ENCODE measurements at places on chromosomes 3 and 15.

DNA sequence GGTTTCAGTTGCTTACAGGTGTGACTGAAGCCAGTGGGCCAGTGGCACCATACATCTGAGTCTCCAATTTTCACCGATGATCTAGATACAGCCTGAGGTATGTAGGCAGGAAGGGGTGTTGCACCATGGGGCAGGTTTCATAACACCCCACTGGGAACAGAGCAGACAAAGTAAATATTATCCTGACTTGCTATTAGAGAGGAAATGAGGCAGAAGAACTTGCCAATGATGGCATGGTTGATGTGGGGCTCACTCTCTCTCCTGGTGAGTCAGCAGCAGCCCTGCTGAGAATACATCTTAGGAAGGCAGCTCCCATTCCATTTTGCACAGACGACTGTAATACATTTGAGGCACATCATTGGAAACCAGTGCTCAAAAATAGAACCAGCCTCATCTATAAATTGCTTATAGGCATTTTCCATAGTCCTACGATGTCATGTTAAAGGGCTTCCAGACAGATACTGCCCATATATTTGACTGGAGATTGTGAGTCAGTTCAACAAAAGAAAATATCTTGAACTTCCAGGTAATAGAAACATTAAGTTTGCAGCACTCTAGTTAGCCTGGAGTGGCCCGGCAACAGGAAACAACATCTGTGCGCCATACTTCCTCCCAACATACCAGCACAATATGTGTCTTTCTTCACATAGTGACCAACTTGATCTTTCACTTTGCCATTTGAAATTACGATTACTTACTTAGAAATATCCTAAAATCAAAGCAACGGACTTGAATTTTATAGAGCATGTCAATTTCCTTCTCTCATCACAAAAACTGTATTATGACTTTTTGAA, 175.5 kb downstream of the NECTIN3 start:
- peak; percentile 64 for DNase-seq

- no peak for DNase-seq
These were observed 8.7 kb downstream of the U2SURP start for GRCh38 chr3:143010024-143010423.

DNA sequence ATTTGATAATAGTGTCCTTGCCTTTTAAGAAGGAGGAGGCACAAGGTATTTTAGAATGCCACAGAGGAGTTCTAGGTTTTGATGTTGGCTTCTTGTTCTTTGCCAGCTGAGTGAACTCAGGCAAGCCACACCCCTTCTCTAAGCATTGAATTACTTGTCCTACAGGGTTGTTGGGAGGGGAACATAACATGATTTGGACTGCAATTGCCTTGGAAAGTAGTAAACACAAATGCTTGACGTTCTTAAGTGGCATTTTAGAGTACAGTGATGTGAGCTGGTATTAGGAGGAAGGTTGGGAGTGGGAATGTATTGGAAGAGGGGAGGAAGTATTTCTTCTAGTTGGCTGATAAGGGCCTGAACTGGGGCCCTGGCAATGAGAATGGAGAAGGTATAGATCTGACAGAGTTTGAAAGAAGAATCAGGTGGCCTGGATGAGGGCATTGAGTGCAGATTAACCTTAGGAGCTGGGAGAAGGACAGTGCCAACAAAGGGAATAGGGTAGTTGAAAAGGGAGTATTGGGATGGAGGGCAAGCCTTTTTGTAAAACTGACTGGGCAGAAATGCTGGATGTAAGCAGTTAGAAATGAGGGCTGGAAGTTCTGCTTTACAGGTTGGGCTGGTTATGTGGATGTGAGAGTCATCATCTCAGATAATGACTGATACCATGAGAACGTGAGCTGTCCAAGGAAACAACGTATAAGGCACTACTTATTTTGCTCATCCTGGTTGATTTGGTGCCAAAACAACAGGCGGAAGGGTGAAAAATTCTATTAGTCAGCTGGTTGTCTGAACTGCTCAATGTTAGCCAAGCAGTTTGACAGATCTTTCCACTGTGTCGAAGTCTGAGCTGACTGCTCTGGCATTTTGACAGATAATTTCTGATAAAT, 16.7 kb downstream of the KAT2B start:
- DNase-seq = peak; percentile 73

- DNase-seq = no peak
These were observed 41.4 kb downstream of the NTRK3 start for GRCh38 chr15:88215066-88215648.

GRCh38 chr3:24541935-24542334, 47.3 kb upstream of the THRB start:
- DNase-seq = no peak

Data from fibroblast of skin of abdomen (primary cell).